Activated naive CD4-positive, alpha-beta T cell treated with anti-CD3 and anti-CD28 coated beads, Interleukin-2, amount 10 ng/mL, durations not matched to agents 5 hours and 36 hours (primary cell): ENCODE measurements at places on chromosomes 3 and 15. TPM values are rescaled to one million over a fixed set of nuclear protein-coding genes. Genes with fewer than 3 reads are reported as not detected.

Gene DPP8
- total RNA-seq = 37.2 TPM

Gene TIMP4
- not detected for total RNA-seq

Gene ADAMTSL3
- not detected for total RNA-seq

Gene SPSB4
- total RNA-seq = not detected

Gene PRSS50
- total RNA-seq = not detected

Gene FEZF2
- total RNA-seq = not detected

Gene ZDHHC23
- 2.8 TPM for total RNA-seq

Gene GOLGA6B
- not detected for total RNA-seq

Gene KAT2B
- 114 TPM for total RNA-seq

Gene TBC1D23
- total RNA-seq = 31.2 TPM

Gene HESX1
- total RNA-seq = 0.24 TPM

Gene FSIP1
- total RNA-seq = 0.36 TPM

Gene PODXL2
- total RNA-seq = 2.8 TPM

Gene CSPG5
- 0.63 TPM for total RNA-seq

Gene KNG1
- total RNA-seq = not detected

Gene RTP3
- not detected for total RNA-seq

Gene RBPMS2
- total RNA-seq = not detected

Gene TBC1D5
- total RNA-seq = 45.8 TPM

Gene MUSTN1
- 1.7 TPM for total RNA-seq

Gene DET1
- total RNA-seq = 5.1 TPM

Gene PDIA5
- total RNA-seq = 11.4 TPM

Gene PIF1
- 41.6 TPM for total RNA-seq

Gene VEPH1
- not detected for total RNA-seq

Gene AHSG
- total RNA-seq = not detected

Gene MKRN3
- 6.2 TPM for total RNA-seq

Gene IGF1R
- total RNA-seq = 30.9 TPM

Gene ITIH1
- total RNA-seq = not detected
